HS-27A (cell line): ENCODE measurements at places on chromosomes 7 and 10.

DNA sequence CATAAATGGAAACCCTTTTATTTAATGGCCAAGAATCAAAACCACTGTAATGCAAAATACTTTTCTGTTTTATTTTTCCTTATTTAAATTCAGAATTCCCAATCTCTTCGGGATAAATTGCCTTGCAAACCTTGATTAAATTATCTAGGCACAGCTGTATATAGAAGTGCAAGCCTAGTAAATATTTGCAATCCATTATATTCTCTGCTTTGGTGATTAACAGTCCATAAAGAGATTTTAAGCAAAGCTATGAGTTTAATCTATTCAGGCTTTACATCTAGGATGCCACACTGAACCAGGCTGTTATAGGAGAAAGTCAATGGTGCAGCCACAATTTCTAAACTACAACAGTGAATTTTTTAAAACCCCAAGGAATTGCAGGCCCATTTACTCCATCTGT is 43.6 kb upstream of the THSD7A start:
- no peak for DNase-seq

- no peak for DNase-seq
These were observed 148.7 kb downstream of the C1GALT1 start for GRCh38 chr7:7330997-7331396.

DNA sequence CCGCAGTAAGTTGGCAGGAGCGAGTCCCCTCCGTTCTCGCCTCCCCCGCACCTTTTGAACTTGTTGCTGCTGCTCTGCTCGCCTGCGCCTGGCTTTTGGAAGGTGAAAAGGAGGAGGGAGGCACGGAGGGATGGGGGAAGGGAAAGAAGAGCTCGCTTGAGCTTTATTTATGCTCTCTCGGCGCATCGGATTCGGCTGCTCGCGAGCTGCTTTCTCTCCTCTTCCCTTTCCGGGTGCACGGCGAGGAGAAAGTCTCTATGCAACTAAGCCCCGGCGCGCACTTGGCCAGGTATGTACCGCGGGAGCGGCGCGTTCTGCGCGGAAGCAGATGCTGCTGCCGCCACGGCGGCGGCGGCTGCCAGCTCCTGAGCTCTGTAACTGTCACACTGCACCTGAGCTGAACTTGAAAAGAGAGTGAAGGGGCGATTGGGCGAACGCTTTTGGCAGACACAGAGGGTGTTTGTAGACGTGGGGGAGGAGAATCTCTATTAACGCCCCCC is 551 bp downstream of the KCND2 start:
- DNase-seq = no peak

DNA sequence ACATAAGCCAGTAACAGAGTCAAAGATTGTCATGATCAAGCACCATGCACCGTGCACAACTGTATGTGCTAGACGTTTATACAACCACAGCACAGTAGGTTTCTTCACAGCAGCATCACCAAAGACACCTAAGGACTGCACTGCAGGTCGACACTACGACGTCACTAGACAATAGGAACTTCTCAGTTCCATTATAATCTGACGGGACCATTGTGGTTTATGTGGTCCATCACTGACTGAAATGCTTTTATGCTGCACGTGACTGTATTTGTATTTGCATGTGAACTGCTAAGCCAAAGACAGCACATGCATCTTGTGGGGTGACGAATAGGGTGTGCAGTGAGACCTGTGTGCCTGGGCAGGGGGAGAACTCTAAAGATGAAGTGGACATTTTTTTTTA is 164.9 kb downstream of the PARD3 start:
- no peak for DNase-seq

DNA sequence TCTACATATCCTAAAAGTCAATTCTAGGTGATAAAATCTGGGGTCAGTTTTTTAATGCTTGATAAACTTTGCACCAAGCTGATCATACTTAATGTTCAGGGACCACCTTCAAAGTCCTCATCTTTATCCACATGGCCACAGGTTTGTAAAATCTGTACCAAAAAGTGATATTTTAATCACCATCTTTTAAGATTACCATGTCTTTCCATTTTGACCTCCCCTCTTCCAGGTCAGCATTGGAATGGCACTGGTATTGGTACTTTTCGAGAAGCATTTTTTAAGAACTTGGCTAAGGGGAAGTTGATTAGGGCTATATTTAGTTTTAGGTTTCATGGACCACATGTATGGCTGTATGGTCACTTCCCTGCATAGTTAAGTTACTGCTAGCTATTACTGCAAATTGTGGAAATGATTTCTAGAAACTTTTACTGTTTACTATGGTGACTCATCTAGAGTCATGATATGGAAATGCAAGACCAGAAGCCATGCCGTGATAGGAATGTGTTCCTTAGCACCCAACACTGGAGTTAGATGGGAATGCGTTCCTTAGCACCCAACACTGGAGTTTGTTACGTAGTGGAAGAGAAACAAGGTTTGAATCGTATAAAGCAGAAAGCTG is 50.8 kb upstream of the ABLIM1 start:
- no peak for DNase-seq

DNA sequence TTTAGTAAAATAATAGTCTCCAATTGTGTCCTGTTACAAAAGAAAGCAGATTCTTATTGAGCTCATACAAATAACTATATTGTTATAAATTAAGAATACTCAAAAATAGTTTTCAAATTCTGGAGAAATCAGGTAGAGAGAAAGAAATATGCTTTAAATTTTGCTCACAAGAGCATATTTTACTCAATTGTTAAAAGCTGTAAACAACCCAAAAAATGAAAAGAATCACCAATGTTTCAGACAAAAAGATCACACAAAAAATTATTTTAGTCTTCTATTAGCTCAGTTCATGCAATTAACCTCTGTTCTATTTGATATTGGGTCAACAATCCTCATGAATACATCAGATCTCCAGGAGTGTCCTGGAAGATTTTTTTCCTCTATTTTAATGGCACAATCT is 18.6 kb upstream of the TRPV6 start:
- no peak for DNase-seq

- no peak for DNase-seq
These were observed 9.0 kb upstream of the ADAP1 start for GRCh38 chr7:963236-964078.

- no peak for DNase-seq
These were observed 369.6 kb downstream of the KCNMA1 start for GRCh38 chr10:77267703-77268675.

DNA sequence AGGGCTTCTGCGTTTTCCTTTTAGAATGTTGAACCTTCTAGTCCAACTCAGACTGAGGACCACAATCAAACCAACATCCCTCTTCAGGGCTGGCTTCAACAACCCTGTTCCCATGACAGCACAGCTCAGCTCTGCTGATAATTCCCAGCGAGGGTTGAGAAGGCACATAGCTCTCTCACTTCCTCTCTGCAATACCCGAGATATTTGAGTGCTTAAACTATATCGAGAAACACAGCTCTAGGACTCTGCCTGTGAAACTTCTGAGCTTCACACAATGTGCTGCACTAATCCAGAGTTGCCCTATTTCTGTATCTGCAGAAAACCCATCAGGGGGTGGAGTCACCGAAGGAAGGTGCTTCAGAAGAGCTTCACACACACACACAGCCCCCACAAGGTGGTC is 1.6 kb upstream of the ADARB2 start:
- no peak for DNase-seq

DNA sequence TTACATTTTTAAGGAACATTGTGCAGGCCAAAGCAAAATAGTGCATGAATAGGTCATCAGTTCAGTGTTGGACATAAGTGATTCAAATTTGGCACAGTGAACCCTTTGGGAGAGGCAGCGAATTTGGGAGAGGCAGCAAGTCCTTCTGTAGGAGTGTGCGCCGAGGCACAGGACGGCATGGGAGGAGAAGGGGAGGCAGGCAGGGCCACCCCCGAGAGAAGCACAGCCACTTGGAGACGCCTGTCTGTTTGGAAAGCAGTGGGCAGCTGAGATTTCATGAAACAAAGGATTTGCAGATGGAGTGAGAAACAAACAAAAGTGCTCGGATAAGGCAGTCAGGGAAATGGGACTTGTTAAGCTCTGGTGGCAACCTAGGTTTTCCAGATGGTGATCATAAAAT is 30.6 kb downstream of the VIPR2 start:
- DNase-seq = no peak

DNA sequence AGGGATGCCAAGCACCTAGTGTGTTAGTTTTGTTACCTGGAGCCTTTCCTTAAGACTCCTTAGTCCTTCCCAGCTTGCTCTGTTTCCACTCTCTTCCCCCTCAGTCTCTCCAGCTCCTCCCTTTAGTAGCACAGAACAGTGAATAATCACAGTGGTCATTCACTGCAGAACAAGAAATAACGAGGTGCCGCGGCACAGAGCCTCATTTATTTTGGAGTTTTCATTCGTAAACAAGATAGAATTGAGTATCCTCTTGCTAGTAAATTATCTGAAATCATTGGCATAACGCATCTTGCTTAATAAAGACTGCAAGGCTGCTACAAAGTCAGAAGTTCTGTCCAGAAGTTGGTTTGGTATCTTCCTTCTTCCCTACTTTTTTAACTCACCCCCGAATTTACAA is 129.3 kb upstream of the LANCL2 start:
- DNase-seq = no peak

DNA sequence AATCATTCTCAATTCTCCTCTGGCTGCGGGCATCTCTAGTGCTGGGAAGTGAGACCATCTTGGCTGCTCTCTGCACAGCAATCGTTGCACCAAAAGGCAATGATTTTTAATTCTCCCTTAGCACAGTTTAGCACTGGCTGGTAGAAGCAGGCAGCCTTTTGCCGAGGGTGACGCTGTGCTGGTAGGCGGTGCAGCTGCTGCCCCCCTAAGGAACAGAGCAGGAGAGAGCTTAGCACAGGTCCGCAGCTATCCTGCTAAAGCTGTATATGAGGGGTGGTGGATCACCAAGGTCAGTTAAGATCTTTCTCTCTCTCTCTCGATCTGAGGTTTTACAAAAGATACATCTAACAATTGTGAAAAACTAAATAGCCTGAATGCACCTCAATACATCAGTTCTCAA is 390.1 kb downstream of the GATA3 start:
- DNase-seq = no peak

DNA sequence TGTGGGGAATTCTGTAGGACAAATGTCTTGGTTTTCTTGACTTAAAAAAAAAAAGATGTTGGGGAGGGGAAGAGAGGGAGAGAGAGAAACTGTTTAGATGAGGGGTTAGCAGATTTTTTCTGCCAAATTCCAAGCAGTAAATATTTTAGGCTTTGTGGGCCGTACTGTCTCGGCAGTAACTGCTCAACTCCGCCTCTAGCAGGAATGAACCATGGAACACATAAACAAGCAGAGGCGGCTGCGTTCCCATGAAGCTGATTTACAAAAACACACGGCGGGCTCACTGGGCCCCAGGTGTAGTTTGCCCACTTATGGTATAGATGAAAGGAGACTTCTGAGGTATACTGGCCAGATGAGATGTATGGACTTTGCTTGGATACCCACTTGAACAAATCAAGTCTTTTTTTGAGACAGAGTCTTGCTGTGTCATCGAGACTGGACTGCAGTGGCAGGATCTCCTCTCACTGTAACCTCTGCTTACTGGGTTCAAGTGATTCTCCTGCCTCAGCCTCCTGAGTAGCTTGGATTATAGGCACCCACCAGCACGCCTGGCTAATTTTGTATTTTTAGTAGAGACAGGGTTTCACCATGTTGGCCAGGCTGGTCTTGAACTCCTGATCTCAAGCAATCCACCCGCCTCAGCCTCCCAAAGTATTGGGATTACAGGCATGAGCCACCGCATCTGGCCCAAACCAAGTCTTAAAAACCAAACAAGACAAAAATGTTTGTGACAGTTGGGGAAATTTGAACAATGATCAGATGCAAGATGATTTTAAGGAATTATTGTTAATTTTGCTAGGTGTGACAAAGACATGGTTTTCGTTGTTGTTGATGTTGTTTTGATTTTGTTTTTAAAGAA is 9.7 kb upstream of the ADAMTS14 start:
- no peak for DNase-seq

- no peak for DNase-seq
These were observed 27.4 kb downstream of the LAMB4 start for GRCh38 chr7:108102671-108103312.

- no peak for DNase-seq
These were observed 34.2 kb downstream of the SRI start for GRCh38 chr7:88185650-88186049.

- DNase-seq = no peak
These were observed 48.7 kb downstream of the IKZF1 start for GRCh38 chr7:50353201-50353600.

DNA sequence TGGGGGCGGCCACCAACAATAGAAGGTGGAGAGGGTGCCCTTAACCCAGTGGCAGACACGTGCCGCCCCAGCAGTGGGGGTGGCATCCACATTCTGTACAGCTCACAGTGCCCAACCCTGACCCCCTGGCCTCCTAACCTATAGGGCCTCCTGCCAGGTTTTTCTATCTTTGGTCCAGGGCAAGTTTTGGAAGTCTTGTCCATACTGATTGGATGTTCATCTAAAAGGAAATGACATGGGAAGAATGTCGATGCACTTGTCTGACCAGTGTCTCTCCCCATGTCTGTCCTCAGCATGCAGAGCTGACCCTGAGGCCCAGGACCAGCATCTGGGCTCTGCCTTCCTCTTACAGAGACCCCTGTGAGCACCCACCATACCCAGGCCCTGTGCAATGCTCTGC is 32.3 kb upstream of the ANTXRL start:
- DNase-seq = no peak

DNA sequence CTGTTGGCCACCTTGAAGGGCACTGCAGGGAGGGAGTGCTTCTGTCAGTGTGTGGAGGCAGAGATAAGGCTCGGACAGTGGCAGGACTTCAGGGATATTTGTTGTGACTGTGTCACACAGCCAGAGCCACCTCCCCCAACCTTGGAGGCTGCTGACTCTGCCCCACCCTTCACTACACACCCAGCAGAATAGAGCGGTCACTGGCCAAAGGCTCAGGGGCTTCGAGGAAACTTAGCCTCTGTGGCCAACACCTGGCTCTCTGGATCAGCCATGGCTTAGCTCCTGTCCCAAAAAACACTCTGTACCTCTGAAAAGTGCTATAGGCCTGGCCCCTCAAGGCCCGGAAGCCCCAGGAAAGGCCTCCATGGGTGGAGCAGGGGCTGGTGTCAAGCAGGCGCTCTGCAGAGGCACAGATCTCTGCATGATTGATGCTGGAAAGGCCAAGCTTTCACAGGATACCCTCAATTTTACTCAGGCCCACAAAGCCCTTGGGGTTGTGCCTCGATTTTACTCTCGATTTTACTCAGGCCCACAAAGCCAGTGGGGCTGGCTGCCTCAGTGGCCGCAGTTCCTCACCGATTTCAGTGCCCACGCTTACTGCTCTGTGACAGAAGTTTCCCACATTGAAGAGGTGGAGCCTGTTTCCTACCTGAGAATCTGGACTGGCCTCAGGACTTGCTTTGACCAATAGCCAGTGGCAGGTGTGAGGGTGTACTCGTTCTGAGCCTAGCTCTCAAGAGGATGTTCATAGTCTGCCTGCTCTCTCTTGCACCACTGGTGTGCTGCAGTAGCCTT is 113.2 kb upstream of the GPR26 start:
- DNase-seq = no peak

- no peak for DNase-seq
These were observed 8.3 kb upstream of the ZNF783 start for GRCh38 chr7:149253665-149254064.
